GM23338 (cell line): ENCODE measurements at places on chromosomes 6 and 20. TPM values are rescaled to one million over a fixed set of nuclear protein-coding genes. Genes with fewer than 3 reads are reported as not detected.
A peak's percentile ranks its signal among the peaks of the same experiment; 100 is the strongest.

Gene VIP
- not detected in 2 replicates for total RNA-seq

DNA sequence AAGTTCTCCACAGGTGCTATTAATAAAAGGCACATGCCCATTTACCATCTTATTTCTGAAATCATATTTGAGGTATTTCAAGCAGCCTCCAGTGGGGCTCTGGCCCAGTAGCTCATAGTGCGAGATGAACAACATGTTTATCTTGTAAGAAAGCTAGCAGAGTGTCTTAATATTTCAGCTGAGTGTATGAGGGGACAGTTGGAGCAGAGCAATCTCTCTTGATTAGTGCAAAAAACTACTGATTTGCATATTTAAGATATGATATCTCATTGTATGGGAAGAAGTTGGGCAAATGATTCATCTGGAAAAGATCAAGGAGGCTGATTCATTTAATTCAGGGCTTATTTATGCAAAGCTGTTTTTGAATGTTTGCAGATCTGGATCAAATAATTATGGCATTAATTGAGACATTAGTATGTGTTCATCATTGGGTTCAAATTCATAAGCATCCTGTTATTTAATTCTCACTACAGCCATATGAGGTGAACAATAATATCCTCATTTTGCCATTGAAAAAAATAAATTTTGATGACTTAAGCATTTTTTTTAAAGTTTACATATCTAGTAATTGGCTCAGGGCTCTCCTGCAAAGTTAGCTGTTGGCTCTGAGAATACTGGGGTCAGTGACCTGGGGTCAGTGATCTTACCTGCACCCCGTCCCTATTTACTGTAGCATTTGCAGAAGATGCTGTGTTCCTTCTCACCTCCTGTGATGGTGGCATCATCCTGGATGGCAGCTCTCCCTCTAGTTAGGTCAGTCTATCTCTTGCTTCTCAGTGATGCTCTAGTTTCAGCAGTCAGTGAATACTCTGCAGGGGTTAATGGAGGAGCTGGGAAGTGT is 24.1 kb upstream of the GCLC start:
- no peak for DNase-seq

- DNase-seq = peak; percentile 52
Observed at GRCh38 chr6:168193816-168194721, 115.1 kb upstream of the FRMD1 start.

- DNase-seq = no peak
Observed at GRCh38 chr6:139628270-139628669, 253.8 kb upstream of the CITED2 start.
